Osteocyte (in vitro differentiated cells): ENCODE measurements at places on chromosomes 5 and 9.

DNA sequence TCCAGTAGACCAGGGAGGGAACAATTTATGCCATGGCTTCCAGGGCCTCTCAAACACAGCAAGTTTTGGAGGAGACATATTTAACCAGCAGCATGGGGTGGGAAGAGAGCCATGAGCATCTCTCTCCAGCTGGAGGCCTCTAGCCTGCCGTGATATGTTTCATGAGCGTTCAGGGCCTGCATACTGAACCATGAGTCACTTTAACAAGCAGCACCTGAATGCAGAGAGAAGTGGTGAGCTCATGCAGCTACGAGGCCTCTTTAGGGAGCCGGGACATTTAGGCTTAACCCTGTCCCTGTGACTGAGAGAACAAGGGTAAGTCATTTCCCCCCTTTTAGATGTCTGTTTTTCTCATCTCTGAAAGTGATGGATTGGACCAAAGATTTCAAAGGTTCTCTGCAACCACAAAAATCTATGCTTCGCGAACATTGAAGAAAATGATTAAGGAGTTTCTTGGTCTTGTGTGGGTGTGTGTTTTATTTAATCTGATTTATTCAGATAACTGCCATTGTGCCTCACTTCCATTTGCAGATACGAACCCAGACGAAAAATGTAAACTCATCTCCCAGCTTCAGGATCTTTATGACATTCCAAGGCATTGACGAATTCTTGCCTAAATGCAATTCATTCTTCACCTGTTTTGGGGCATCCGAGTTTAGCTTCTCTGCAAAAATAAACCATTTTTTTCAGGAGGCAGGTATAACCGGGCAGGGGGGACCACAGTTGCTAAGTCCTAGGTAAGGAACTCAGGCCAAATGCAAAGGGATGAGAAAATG, 157.0 kb downstream of the GABBR2 start:
- peak; percentile 49 for DNase-seq

DNA sequence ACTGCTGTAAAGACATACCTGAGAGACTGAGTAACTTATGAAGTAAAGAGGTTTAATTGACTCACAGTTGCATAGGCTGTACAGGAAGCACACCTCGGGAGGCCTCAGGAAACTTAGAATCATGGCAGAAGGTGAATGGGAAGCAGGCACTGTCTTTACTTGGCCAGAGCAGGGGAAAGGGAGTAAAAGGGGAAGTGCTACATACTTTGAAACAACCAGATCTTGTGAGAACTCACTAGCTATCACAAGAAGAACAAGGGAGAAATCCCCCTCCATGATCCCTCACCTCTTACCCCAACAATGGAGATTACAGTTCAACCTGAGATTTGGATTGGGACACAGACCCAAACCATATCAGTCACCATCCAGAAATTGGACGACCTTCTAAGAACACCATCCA, 1285.8 kb upstream of the CDH9 start:
- DNase-seq, result no peak

- DNase-seq, result no peak
Measured at GRCh38 chr5:65774346-65774745, 52.3 kb downstream of the NLN start.

- no peak for DNase-seq
Measured at GRCh38 chr5:168039566-168040248, 251.7 kb upstream of the WWC1 start.

GRCh38 chr5:91339063-91339705, 43.9 kb downstream of the ARRDC3 start:
- no peak for DNase-seq

DNA sequence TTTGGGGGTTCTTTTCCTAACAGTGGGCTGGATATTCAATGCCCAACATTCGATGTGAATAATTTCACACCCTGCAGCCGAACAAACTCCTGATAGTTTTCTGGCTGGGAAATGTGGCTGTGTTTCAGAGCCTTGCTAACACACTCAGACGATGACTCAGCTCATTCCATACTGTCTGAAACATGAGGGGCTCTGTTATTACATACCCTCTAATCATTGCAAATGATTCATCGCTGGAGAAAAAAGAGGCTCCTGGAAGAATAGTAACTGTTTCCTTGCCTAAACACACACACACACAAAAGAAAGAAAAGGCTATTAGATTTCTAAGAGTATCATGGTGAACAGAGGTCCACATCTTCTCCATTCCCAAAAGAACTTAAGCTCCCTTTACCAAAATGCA, 75.8 kb downstream of the OXCT1 start:
- DNase-seq, result no peak

DNA sequence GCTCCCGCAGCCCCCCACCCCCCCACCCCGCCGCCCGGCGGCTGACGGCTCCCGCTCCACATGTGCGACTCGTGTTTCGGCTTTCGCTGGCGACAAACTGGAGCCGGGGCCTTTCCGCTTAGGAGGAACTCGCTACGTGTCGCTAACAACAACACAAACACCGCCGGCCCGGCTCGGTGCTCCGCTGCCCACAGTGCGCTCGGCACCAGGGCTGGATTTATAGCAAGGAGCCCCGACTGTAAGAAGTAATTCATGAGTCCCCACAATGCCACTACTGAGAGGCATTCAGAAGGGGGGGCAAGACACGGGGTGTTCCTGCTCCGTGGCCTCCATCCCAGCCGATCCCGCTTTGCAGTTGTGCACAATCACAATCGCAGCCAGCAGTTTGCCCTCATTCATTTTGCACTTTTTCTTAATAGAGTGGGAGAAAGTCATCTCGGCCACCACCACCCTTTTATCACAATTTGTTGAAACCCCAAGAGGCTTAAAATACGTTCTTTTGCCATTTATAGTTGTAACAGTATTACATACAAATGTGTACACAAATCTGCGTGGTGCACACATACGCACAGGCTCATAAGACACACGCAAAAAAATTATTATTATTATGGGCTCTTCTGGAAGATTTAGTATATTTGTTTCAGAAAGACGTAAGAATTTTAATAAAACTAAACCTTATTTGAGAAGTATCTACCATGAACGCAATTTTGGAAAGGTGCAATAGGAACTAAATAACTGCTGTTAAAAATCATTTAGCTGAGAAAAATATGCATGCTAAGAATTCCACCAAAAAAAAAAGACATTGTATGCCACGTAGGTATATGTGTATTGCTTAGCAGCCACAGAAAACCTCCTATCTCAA, 48.1 kb downstream of the EBF1 start:
- DNase-seq, result no peak

DNA sequence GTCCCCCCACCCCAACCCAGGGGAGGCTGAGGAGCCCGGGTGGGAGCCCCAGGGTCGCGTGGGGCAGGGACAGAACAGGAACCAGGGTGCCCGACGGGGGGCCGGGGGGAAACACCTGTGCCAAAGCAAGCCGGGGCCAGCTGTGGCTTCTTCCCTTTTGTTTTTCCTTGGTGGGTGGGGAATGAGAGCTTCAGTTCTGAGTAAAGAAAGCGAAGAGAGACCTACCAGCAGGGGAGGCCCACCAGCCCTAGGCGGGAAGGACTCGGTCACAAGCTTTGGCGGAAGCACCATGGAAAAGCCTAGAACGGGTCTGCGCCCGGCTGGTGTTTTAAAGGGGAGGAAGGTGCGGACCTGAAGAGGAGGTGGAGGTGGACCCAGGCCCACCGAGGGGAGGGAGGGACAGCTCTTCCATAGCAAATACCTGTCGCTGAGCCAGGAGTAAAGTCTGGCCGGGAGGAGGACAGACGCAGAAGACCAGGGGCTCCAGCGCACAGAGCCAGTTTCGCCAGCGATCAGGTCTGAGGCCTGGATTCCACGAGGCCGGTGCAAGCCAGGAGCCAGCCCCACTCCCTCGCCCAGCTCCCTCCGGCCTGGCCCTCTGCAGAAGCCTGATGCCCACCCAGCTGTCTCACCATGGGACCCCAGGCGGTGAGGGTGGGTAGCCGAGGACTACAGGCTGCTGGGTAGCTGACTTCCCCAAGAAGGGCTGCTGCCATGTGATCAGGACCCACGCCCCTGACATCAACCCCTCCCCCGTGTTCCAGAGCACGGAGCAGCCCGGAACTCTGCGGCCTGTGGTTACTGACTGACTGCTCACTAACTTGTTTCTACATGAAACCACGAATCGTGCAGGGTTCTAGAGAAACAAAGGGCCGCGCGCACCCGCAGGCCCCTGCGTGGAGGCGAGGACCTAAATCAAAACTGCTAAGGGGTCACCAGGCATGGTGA, 849 bp upstream of the MGAT1 start:
- no peak for DNase-seq

DNA sequence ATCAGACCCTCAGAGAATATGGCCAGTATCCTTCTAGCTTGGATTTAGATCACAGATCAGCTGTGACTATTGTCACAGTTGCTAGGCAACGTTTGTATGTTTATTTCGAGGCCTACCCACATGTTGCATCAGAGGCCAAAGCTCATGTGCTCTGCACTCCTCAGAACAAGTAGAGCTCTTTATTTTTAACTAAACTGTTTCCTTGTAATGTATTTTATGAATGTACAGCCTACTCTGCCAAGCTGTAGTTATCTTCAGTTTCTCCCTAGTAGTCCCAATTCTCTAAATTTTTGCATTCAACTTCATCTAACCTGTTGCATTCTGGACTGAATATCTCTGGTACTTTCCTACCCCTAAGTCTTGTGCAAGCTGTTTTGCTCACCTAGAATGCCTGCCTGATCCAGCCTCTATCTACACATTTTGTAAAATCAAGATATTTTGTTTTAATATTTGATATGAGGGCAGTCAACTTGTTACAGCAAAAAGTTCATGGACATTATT, 52.8 kb downstream of the CAST start:
- DNase-seq, result no peak

GRCh38 chr5:56608217-56608925, 207.0 kb upstream of the MAP3K1 start:
- DNase-seq, result no peak

- no peak for DNase-seq
Measured at GRCh38 chr9:68876273-68876672, 137.6 kb downstream of the PRKACG start.

GRCh38 chr5:147046894-147047293, 168.3 kb upstream of the PPP2R2B start:
- DNase-seq, result no peak

GRCh38 chr5:77095189-77095588, 8.1 kb upstream of the ZBED3 start:
- DNase-seq, result no peak

DNA sequence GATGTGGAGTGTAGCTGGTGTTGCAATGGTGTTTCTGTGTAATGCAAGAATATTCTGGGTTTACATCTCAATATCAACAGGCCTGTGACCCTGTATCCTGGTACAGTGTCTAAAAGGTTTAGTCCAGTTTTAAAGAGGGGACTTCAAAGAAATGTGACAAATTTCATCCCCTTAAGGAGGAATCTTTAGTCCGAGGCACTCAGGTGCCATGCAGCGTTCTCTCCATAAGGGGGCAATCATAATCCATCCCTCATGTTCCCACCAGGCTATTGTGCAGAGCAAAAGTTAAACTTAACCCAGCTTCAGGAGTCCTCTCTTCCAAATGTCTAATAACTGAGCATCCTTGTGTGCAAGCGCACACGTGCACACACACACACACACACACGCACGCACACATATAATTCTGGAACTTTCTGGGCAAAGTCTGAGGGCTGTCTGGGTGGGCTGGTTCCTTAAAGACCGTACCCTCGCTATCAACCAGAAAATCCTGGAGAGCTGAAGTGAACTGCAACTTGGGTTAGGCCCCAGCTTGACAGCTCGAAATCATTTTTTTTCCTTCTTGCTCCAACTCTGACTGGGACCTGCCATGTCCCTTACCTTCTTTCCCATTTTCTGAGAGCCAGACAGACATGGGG, 46.0 kb downstream of the CRB2 start:
- DNase-seq, result no peak

- no peak for DNase-seq
Measured at GRCh38 chr5:15260356-15261268, 239.4 kb upstream of the FBXL7 start.

GRCh38 chr9:126702151-126703001, 88.6 kb downstream of the LMX1B start:
- DNase-seq, result peak; percentile 86

DNA sequence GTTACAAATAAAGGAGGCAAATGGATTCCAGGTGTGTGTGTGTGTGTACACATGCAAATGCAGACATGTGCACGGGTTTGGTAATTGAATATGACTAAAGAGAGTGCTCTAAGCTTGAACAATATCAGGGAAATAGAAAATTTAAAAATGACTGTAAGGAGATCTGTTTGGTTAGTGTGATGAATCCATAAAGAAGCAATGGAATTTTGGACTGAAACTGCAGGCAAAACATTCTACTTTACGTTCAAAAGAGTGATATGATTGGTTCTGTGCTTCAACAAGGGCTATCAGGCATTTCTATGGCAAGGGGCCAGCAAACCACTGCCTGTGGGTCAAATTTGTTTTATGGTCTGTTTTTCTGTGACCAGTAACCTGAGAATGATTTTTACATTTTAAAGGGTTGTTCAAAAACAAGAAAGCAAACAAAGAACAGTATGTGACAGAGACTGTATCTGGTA, 332.8 kb upstream of the KLF9 start:
- no peak for DNase-seq

GRCh38 chr9:8014997-8015682, 215.6 kb upstream of the DMAC1 start:
- no peak for DNase-seq

DNA sequence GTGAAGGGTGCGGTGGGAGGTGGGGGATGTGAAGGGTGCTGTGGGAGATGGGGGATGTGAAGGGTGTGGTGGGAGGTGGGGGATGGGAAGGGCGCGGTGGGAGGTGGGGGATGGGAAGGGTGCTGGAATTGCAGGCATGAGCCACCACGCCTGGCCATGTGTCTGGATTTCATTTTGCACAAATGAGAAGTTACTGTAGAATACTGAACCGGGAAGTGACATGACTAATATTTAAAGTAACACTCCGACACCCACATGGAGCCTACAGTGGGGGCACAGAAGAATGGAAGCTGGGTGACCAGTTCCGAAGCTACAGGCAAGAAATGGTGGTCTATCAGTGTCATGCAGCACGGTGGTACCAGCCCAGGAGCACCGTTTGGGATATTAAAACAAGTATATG, 69.9 kb upstream of the SPTLC1 start:
- DNase-seq, result no peak

DNA sequence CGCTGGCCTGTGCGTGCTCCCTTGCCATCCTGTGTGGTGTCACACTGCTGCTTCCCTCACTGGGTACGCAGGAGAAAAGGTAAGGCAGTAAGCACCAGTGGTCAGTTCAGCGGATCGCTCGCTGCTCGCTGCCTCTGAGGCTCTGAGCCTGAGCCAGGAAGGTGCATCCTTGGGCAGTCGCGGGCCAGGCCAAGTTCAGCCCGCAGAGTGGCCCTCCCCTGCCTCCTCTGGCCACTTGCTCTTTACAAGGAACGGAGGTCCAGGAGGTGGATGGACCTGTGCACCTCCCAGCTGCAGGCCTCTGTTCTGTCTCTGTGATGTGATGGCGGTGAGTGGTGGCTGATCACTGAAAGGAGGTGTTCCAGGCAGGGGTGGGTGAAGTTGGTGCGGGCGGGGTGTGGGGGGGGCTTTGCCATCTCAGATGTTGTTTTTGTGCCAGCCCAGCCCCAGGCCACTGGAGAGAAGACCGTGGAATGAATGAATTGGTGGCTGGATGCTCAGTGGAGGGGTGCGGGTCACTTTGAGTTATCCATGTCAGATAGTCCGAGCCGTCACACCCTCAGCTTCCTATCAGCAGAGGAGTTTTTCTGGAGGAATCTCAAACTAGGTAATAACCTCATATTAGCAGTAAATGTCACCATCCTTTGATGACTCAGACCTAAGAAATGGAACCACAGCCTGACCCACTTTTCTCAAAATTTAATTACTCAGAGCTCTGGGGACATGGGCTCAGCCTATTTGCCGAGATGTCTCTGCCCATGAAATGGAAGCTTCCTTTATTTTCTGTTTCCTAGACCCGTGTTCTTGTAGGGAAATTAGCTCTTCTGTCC, 7.3 kb downstream of the COL5A1 start:
- DNase-seq, result no peak

GRCh38 chr5:172299916-172300439, 16.4 kb upstream of the UBTD2 start:
- DNase-seq, result peak; percentile 15
